Heart left ventricle (tissue), 16 donors: ENCODE measurements at places on chromosomes 4 and X. TPM values are rescaled to one million over a fixed set of nuclear protein-coding genes. Genes with fewer than 3 reads are reported as not detected.

GRCh38 chr4:79249881-79250503, 75.9 kb downstream of the NAA11 start:
- H3K4me3 ChIP-seq: no peak overlapping the region
- H3K36me3 ChIP-seq: no peaks in the 10 kb centered on the region
- no peaks in the 10 kb centered on the region for H3K4me1 ChIP-seq
- DNase-seq: no peak
- no peaks in the 10 kb centered on the region for H3K27me3 ChIP-seq

DNA sequence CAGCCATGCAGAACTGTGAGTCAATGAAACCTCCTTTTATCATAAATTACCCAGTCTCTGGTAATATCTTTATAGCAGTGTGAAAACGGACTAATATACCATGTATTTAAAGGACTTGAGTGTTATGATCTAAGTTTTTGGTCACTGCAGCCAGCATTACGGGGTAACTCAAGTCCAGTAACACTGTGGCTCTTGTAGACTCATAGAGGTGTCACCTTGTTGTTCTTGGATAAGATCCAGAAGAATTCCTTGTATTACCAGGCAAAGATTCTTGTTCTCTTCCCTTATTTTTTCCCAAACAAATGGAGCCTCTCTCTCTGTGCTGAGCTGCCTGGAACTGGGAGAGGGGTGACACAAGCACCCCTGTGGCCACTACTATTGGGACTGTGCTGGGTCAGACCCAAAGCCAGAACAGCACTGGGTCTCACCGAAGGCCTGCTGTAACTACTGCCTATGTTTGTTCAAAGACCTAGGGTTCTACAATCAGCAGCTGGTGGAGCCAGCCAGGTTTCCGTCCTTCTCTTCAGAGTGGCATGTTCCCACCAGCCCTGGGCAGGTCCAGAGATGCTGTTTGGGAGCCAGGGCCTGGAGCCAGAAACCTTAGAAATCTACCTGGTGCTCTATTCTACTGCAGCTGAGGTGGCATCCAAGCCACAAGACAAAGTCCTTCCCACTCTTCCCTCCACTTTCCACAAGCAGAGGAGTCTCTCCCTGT, 43.7 kb upstream of the MED14 start:
- no peaks in the 10 kb centered on the region for H3K36me3 ChIP-seq
- no peak overlapping the region for H3K4me3 ChIP-seq
- no peak overlapping the region for H3K27ac ChIP-seq
- peaks cover 3% of the 10 kb centered on the region for H3K4me1 ChIP-seq

- H3K4me1 ChIP-seq: no peaks in the 10 kb centered on the region
- DNase-seq: no peak
- H3K27ac ChIP-seq: no peak overlapping the region
- no peaks in the 10 kb centered on the region for H3K36me3 ChIP-seq
- no peaks in the 10 kb centered on the region for H3K27me3 ChIP-seq
These were observed 25.0 kb upstream of the PASD1 start for GRCh38 chrX:151538190-151539122.

Gene UGT2B10
- not detected for total RNA-seq

Gene SULT1B1
- 0.56 TPM for total RNA-seq

DNA sequence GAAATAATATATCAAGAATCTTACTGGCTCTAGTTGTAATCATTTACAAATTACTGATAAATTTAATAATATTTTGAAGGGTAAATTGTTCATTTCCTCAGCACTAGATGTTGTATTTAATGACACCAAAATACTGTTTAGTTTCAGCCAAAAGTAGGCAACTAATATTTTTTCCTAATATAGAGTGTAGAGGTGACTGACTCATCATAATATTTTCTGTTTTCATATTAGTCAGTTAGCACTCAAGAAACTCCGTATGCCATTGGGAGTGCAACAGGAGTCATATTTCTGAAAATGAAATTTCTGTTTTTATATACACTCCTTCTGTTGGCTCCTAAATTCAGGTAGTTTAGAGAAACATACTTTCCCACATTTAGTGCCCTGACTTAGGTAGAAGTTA, 36.6 kb upstream of the PTPN13 start:
- DNase-seq: no peak
- no peak overlapping the region for H3K27ac ChIP-seq
- no peaks in the 10 kb centered on the region for H3K36me3 ChIP-seq
- H3K4me3 ChIP-seq: no peak overlapping the region
- no peaks in the 10 kb centered on the region for H3K27me3 ChIP-seq

DNA sequence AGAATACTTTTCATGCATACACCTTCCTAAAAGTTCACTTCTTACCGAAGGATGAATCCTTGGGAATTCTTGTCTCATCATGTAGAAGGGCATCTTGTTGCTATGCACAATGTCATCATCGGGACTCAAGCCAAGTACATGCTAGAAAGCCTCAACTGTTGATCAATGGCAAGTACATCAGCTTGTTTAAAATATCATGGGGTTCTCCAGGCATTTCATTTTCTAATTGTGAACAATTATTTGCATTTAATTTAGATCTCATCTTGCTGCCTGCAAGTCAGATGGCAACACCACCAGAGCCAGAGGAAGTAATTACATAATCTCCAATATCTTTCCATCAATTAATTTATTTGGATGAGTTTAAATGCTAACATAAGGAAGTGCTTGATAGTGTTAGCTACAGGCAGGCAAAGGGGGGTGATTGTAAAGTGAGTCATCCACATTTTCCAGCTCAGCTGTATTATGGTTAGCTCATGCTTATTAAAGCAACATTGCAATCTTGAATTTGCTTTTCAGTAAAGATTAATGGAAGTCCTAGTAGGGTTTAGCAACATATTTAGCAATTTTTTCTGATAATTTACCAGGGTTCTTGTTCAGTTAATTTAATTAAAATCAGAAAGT, 356.5 kb downstream of the CBLL2 start:
- no peak overlapping the region for H3K4me3 ChIP-seq
- H3K36me3 ChIP-seq: no peaks in the 10 kb centered on the region
- H3K4me1 ChIP-seq: no peaks in the 10 kb centered on the region
- H3K27me3 ChIP-seq: no peaks in the 10 kb centered on the region

GRCh38 chrX:12871257-12871656, 4.4 kb downstream of the TLR7 start:
- H3K27me3 ChIP-seq: peaks cover 4% of the 10 kb centered on the region
- no peak overlapping the region for H3K27ac ChIP-seq
- H3K36me3 ChIP-seq: no peaks in the 10 kb centered on the region
- H3K4me1 ChIP-seq: no peaks in the 10 kb centered on the region

Gene DNAAF6
- not detected for total RNA-seq

GRCh38 chr4:113881256-113881655, 98.2 kb downstream of the ARSJ start:
- H3K27me3 ChIP-seq: no peaks in the 10 kb centered on the region
- no peak overlapping the region for H3K4me3 ChIP-seq
- no peak for DNase-seq
- no peak overlapping the region for H3K27ac ChIP-seq

DNA sequence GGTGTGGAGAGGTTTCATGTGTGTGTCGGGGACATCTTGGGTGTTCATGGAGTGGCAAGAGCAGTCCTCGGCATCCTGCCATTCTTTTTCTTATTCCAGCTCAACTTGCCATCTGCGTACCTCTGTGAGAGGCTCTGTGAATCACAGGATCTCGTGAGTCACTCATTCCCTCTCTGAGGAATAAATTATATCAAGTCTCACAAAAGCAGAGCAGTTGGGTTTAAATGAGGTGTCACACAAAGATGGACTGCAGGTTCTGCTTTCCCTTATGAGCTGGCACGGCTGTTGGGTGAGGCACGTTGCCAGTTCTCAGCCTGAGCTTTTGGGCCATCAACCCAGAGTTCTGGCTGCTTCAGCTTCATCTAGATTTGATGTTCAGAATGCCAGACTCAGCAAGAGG, 6.8 kb upstream of the OCIAD2 start:
- no peaks in the 10 kb centered on the region for H3K27me3 ChIP-seq
- no peak overlapping the region for H3K4me3 ChIP-seq
- no peaks in the 10 kb centered on the region for H3K4me1 ChIP-seq
- H3K36me3 ChIP-seq: no peaks in the 10 kb centered on the region

Gene ARMCX1
- 31.5 TPM for total RNA-seq

DNA sequence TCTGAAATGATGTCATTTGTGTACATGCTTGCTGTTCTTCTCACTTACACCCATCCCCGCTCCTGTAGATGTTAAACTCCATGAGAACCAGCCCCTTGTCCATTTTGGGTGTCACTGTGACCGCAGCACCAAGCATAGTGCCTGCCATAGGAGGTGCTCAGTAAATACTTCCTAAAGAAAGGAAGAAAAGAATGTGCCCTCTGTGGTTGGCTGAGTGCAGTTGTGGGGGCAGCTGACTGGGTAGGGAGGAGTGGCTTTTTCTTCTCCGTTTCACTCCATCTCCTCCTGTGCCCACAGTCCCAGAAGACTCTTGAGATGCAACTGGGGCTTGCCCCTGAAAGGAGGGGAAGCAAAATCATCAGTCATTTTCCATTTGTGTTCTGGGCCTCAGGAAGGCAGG, 25.5 kb downstream of the PHEX start:
- H3K36me3 ChIP-seq: no peaks in the 10 kb centered on the region
- no peaks in the 10 kb centered on the region for H3K27me3 ChIP-seq
- no peaks in the 10 kb centered on the region for H3K4me1 ChIP-seq
- no peak for DNase-seq
- no peak overlapping the region for H3K27ac ChIP-seq

- H3K36me3 ChIP-seq: no peaks in the 10 kb centered on the region
- no peaks in the 10 kb centered on the region for H3K27me3 ChIP-seq
These were observed 169.2 kb upstream of the ATP6AP2 start for GRCh38 chrX:40411340-40412111.

DNA sequence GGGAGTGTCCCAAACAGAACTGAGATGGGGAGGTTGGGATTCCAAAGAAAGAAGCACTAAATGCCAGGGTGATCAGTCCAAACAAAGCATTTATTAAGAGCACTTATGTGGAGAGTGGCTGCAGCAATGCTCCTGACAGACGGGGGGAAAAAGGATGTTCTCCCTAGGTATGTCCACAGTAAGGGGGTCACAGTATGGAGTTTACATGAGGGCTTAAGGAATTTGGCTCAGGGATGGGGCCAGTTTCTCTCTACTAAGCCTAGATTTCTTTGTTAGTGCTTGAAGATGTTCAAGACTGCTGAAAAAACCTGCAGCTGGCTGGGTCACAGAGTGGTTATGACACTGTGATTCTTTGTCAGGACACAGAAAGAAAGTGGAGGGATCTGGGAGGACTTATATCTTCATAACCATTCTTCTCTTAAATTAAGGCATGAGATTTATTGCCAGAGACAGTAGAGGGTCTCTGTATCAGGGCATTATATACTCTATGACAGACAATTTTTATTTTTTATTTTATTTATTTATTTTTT, 1468.0 kb downstream of the C4orf33 start:
- no peaks in the 10 kb centered on the region for H3K27me3 ChIP-seq
- peak overlapping the region; percentile 12 for H3K4me3 ChIP-seq
- no peak for DNase-seq
- H3K27ac ChIP-seq: no peak overlapping the region

DNA sequence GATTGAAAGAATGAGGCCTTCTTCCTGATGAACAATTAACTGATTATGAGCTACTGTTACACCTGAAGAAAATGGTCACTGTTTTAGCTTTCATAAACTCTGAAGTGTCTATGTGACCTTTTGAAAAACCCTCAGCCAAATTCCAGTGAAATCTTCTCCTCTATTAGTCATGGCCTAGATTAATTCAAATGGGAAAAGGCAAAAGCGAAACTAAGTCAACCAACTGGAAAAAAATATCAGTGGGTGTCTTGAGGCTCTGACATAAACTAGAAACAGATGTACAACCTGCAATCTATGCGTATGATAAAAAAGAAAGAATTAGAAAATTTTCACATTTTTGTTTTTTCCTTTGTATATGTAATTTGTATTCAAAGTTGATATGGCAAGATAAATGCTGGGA, 169.4 kb upstream of the BANK1 start:
- H3K4me3 ChIP-seq: no peak overlapping the region
- DNase-seq: no peak
- no peaks in the 10 kb centered on the region for H3K36me3 ChIP-seq

DNA sequence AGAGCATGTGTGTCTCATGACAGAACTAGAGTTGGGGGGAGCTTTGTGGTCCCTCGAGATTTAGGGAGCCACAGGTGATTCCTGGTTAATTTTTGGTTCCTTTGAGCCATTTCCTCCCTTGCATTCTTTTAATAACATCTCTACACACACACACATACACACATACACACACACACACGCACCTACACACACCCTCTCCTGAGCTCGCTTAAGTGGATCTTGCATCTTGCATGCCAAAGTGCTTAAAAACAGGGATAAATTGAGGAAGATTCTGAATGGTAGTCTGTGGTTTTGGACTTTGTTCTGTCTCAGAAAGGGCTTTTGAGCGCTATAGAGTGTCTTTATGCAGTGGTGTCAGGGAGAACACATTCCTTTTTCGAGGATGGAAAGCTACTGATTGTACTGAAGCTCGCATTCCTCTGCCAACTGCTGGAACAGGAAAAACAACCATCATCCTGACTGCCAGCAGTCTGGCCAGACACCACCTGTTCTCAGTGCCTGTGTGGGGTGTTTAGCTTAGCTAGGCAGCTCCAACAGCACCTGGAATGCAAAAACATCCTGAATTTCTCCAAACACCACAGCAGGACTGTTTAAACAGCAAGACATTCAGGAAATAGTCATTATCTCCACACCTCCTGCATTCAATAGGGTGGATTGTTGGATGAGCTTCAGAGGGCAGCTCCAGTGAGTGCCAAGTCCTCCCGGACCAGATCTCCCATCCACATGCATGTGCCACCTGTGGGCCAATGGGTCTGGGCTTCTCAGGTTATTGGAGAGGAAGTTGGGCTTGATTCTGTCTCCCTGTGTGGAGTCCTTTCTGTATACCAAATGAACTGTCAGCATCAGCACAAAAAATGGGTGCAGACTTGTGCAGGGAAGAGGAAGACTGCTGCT, 21.9 kb upstream of the IGFBP7 start:
- no peak overlapping the region for H3K27ac ChIP-seq
- no peaks in the 10 kb centered on the region for H3K4me1 ChIP-seq
- no peaks in the 10 kb centered on the region for H3K27me3 ChIP-seq
- H3K36me3 ChIP-seq: no peaks in the 10 kb centered on the region
- DNase-seq: no peak
- H3K4me3 ChIP-seq: no peak overlapping the region

DNA sequence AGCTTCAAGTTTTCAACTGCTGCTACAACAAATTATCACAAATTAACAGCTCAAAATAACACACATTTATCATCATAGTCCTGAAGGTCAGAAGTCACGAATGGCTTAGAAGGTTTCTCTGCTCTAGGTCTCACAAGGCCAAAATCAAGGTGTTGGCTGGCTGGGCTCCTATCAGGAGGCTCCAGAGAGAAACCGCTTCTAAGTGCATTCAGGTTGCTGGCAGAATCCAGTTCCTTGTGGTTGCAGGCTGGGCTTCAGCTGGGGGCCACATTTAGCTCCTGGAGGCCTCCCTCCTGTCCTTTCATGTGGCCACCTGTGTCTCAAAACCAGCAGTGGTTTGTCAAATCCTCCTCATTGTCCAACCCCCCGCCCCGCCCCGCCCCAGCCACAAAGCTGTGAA, 15.4 kb downstream of the MRFAP1 start:
- H3K27ac ChIP-seq: no peak overlapping the region
- H3K4me1 ChIP-seq: no peaks in the 10 kb centered on the region
- no peaks in the 10 kb centered on the region for H3K36me3 ChIP-seq
- DNase-seq: no peak
- H3K27me3 ChIP-seq: no peaks in the 10 kb centered on the region
